ENCODE measurements at places on chromosomes 12 and 14. TPM values are rescaled to one million over a fixed set of nuclear protein-coding genes. Genes with fewer than 3 reads are reported as not detected.

GARIN6 gene
- total RNA-seq: not detected

- H3K4me1 ChIP-seq: peaks cover 38% of the 10 kb centered on the region
- no peaks in the 10 kb centered on the region for H3K27me3 ChIP-seq
- peak overlapping the region; percentile 49 for H3K4me3 ChIP-seq
- peak overlapping the region; percentile 89 for H3K27ac ChIP-seq
- peak; percentile 30 for DNase-seq
These were observed 183.4 kb upstream of the PPFIA2 start for GRCh38 chr12:81942594-81942993.

DNA sequence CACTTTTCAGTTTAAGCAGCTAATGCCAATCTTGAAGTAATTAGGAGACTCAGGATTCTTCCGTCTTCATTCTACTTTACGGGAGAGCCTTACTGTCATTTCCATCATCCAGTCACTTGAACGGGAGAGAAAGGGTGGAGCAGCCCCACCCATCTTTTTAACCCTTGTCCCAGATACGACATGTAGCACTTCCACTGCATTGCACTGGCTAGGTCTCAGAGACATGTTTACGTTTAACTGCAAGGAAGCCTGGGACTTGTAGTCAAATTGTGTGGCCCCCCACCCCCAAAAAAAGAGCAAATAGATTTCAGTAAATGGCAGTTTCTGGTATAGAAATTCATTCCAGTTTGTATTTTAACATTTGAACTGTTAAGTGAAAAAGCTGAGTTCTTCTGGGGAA, 46.1 kb upstream of the SYT1 start:
- H3K27me3 ChIP-seq: no peaks in the 10 kb centered on the region
- no peak overlapping the region for H3K4me3 ChIP-seq
- H3K27ac ChIP-seq: no peak overlapping the region
- DNase-seq: no peak
- H3K4me1 ChIP-seq: no peaks in the 10 kb centered on the region
- no peaks in the 10 kb centered on the region for H3K36me3 ChIP-seq

DNA sequence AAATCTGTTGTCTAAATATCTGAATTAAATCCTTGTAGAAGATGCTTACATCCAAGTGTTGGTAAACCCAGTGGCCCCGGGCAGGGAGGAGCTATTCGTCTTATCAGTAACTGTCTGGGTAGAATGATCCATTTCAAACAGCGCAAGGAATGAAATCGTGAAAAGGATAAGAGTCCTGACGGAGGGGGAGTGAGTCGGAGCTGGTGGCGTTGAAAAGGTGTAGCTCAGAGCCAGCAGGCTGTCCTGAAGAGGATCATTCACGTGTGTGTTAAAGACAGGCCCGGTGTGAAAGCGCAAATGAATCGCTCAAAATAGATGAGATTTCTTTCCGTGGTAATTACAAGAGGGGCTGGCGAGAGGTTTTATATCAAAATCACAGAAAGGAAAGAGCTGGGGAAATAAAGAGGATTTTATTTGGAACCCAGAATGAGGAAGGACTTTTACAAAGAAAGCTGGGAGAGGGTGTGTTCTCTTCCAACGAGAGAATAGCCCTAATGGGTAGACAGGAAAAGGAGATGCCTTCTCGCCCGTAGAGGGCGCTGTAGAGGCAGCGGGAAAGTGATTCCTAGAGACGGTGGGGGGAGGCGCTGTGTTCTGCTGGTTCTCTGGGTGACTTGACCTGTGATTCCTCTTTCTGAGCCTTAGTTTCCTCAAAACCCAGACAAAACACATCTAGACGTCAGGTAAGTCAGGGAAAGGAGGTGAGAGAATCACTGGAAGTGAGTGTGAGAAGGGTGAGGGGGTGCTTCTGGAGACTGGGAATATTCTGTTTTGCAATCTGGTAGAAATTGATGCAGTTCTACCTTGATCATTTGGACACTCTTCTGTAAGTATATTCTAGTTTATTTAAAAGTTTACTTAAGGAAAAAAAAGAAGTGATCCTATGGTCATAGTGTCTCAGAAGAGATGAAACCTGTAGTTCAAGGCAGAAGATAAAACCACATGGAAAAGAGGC, 39.3 kb downstream of the SRRM4 start:
- no peaks in the 10 kb centered on the region for H3K4me1 ChIP-seq
- no peaks in the 10 kb centered on the region for H3K36me3 ChIP-seq
- H3K4me3 ChIP-seq: no peak overlapping the region

- peak overlapping the region; percentile 89 for H3K4me3 ChIP-seq
- peaks cover 6% of the 10 kb centered on the region for H3K27me3 ChIP-seq
- DNase-seq: peak; percentile 45
- peaks cover 6% of the 10 kb centered on the region for H3K36me3 ChIP-seq
- H3K4me1 ChIP-seq: peaks cover 48% of the 10 kb centered on the region
These were observed 1.4 kb downstream of the AKT1 start for GRCh38 chr14:104794099-104794498.

DNA sequence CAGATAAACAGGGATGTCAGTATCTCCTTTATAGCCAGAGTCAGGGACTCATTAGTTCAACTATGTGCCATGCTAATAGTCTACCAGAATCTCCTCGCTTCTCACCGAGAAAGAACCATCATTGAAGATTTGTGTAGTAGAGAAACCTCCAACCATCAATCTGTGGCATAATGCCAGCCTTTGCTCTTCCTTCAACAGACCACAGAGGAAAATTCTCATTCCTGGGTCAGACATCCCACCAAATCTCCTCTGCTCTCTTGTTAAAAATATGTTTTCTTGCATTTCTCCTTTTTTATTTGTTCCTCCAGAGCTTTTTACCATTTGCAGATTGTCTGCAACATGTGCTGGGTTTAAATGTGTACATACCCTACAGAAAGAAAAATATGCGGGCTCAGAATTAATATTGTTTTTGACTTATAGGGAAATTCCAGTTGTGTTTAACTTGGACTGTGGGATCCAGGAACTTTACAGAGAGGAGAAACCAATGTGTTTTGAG, 64.9 kb downstream of the LLPH start:
- peaks cover 7% of the 10 kb centered on the region for H3K4me1 ChIP-seq
- no peak overlapping the region for H3K4me3 ChIP-seq
- H3K36me3 ChIP-seq: no peaks in the 10 kb centered on the region
- no peak overlapping the region for H3K27ac ChIP-seq
